Stimulated activated CD4-positive, alpha-beta T cell treated with anti-CD3 and anti-CD28 coated beads, Interleukin-1b, Interleukin-23, amount 100 ng/mL, for 1 hour (primary cell): ENCODE measurements at places on chromosomes 5 and 9.

GRCh38 chr5:55518831-55519390 is 15.9 kb downstream of the PLPP1 start:
- DNase-seq: no peak

DNA sequence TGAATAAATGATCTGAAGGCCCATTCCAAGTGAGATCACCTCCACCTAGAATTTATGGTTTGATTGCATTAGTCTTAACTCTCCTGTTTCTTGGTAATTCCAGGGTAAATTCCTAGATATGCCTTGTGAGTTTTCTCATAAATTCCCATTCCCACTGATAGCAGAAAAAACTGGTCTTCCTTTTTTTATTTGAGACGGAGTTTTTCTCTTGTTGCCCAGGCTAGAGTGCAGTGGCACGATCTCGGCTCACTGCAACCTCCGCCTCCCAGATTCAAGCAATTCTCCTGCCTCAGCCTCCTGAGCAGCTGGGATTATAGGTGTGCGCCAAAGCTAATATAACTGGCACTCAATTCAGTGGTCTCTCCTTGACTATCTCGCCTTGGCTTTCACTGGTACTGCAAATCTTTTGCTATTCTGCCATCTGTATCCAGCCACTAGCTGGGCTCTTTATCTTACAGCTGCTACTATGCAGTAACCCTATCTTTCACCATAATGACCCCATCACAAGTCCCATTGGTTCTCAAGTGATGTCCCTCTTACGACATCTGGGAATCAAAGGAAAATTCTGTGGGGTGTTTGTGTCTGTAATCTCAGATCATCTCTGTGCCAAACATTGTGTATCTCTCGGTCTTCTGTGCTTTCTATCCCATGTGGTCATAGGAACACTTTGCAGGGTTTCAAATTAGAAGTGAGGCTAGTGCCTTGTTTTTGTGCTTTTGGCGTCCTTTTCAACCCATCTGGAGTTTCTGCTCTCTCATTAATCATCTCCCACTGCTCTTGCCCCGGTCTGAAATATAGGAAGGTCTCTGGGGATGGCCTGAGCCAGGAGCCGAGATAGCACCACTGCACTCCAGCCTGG is 14.4 kb downstream of the HNRNPK start:
- no peak for DNase-seq

DNA sequence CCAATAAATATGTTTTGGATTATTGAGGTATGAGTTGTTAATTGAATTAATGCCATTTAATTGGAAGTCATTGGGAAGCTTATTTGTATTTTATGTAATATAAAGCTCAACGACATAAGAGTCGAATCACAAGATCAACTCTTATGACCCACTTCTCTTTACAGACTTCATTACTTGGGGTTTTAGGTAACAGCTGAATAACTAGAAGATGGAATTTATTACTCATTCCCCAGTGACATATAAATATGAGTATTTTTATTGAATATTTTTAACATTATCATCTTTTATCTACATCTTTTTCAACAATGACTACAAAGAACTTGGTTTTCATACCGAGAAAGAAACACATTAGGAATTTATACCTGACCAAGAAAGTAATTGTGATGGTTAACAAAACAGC is 21.1 kb downstream of the HMGCR start:
- no peak for DNase-seq

DNA sequence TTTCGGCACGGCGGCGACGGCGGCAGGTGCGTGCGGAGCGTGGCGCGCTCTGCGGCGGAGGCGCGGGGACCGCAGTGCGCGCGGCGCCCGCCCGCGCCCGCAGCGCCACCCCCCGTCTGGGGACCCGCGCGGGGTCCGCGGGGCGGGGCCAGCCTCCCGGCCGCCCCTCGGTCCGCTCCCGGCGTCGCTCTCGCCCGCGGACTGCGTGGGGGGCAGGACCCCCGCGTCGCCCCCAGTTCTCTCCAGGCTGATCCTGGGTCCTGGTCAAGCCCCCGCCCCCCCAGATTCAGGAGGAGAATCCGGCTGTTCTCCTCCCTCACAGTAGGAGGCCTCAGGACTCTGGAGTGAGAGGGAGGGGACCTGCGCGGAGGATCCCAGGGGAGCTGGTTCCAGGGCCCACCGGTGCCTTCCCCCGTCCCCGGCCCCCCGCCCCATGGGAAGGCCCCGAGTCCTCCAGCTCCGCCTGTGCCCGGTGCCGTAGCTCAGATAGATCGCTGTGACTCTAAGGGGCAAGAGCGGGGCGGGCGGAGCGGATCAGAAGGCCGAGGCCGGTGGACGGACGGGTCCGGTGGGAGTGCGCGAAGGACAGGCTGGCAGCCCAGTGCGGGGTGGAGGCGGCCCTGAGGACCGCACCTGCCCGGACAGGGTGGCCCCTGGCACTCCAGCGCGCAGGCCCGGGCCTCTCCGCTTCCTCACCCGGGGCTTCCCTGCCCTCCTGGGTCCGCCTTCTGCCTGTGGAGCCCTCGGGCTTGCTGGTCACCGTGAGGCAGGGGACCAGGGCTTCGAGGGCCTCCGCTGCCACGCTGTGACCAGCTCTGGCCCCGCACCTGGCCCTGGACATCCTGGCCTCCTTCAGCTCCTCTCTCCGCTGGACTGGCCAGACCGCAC is at the start of gene RNF208:
Gene RNF208 (minus strand): TSS at position 51 of the 888 bp plus-strand sequence. CDS start 1,028 bp downstream, outside the sequence.
- DNase-seq: no peak

DNA sequence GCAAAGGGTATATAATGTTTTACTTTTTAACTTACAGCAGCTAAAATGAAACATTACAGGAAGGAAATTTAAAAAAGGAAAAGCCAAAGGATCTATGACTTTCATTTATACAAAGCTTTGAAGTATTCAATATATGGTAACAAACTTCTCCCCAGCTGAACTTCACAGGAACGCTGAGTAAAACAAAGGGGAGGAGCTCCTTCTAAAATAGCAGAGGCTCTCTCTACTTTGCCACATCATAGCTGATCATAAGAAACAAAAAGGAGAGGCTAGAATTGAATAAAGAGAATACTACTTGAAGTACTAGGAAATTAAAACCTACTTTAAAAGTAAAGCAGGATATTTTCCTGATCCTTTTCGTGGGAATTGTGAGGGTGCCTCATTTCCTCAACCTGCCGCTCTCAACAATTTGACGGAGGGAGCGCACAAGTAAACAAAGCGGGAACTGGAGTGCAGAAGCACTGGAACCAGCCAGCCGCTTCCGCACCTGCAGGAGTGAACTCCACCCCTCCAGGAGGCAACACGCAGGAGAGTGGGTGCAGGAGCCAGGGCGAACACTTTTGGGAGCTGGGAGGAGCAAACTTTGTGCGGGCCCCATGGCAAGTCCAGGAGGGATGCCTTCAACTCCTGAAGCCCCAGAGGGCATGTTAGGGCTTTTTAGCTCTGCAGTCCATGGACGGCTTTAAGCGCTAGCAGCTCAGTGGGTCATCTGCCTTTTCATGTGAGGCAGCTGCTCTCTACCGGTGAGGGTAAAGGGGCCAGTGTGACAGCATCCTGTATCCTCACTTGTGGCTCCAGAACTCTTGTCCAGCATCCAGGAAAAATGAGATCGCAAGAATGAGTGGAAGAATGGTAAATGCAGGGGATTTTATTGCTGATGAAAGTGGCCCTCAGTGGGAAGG is 757.4 kb downstream of the PTPRD start:
- no peak for DNase-seq

- no peak for DNase-seq
Observed at GRCh38 chr9:104278929-104279496, 184.9 kb downstream of the SMC2 start.

- no peak for DNase-seq
Observed at GRCh38 chr5:170440771-170441392, 51.7 kb upstream of the KCNMB1 start.

GRCh38 chr9:93891549-93892310 is 63.4 kb downstream of the BARX1 start:
- DNase-seq: no peak

- DNase-seq: no peak
Observed at GRCh38 chr5:7395947-7396712, at the start of gene ADCY2. Gene ADCY2, plus strand, starts transcription at chr5:7396138. Its CDS starts 159 bp downstream, at chr5:7396297.

- no peak for DNase-seq
Observed at GRCh38 chr5:173919443-173919842, 31.3 kb downstream of the CPEB4 start.

GRCh38 chr9:35736201-35736633 is 3.8 kb downstream of the CREB3 start:
- no peak for DNase-seq

DNA sequence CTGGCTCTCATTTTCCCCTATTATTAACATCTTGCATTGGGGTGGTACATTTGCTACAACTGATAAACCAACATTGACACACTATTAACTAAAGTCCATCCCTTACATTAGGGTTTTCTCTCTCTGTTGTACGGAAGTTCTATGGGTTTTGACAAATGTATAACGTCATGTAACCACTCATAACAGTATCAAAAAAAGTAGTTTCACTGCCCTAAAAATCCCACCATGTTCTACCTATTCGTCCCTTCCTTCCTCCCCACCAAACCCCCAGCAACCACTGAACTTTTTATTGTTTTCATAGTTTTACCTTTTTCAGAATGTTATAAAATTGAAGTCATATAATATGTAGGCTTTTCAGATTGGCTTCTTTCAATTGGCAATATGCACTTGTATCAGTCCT is 40.1 kb downstream of the MLLT3 start:
- DNase-seq: no peak

- DNase-seq: no peak
Observed at GRCh38 chr5:61966997-61967396, 339.0 kb upstream of the KIF2A start.

DNA sequence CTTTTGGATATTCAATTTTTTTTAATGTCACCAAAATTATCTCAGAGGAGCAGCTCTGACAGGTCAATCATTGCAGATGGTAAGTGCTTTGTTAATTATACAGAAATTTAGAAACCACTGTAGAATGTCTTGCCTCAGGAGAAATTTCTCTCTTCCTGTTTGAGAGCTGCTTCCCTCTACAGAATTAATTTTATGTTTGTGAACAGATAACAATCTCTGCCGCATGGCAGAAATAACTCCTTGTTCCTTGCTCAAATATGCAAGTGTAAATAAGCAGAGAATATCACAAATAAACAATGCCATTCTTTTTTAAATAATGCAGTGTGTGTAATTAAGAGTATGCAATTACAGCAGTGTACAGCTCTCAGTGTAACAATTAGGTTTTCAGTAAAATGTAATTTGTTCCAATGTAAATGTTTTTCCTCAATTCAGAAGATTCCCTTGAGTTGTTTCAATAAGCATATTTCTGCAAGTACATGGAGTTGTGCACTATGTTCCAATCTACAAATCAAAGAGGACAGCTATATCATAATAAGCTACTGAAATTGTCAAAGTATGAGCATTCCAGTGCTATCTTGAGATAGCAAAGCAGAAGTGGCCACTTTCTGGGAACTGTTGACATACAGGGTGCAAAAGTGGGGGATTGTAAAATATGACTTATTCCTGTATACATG is 1012.8 kb downstream of the MAT2B start:
- no peak for DNase-seq

GRCh38 chr9:20474496-20474895 is 147.8 kb downstream of the MLLT3 start:
- DNase-seq: no peak

- no peak for DNase-seq
Observed at GRCh38 chr9:86713970-86714369, 233.3 kb downstream of the GAS1 start.

DNA sequence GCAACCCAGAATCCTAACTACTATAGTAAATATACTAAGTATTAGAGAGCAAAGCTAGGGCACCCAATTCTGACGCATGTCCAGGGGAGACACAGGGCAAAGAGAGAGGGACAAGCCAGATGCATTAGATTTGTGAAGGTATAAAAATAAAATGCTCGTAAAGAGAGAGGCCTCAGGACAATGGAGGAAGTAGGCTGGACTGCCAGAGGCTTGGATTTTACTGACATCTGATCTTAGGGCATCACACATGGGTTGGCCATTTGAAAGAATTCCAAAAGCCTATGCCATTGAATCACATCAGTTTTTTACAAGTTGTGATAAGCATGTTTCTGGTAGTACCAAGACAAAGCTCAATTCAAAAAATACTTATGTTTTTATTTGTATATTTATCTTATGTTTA is 149.3 kb upstream of the MSX2 start:
- DNase-seq: no peak

DNA sequence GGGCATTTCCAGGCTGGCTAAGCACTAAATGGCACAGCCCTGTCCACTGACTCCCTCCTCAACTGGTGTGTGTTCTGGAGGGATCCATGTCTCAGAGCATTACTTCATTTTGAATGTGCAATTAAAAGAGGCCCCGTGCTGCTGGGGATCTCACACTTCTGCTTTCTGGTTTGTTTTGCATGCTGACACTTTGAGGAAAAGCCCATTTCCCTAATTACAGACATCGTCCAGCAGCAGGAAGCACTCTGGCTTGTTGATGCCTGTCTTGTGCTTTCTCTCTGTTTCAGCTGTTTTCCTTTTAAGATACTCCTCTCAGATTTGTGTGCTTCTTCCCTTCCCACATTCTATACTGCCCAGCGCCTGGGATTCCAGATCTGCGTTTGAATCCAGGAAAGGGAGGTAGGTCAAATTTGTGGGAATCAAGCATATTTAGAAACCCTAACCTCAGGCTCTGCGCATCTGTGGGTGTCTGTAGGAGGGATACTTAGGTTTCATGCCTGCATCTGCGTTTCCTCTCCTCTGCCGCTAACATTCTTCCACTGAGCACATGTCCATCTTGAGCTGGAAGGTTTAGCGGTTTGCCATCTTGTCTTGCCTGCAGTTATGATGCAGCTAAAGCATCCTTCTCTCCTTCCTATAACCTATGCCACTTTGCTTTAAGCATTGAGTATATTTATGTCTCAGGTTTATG is 25.7 kb downstream of the SYK start:
- no peak for DNase-seq

DNA sequence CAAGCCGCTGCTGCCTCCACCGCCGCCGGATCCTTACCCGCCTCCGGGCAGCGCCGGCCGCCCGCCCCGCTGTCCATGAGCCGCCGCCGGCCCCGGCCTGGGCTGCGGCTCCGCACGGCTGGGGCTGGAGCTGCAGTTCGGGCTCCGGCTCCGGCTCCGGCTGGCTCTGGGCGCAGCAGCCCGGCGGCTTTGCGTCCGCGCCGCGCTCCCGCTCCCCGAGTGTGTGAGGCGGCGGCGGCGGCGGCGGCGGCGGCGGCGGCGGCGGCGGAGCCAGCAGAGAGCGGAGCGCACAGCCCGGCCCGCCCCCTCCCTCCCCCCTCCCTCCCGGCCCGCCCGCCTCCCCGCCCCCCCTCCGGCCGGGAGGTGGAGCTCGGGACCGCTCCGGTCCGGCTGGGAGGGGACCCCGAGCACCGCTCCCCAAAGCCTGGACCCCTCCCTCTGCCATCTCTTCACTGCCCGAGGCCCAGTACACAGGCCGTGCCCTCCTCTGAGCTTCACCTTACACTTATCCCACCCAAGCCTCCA is at the start of gene PCDH1:
Gene PCDH1 (minus strand): TSS at position 225 of the 525 bp plus-strand sequence. CDS start 148 bp downstream, at position 77.
- DNase-seq: no peak
